ENCODE measurements at places on chromosomes 6 and 20.

GRCh38 chr6:52505726-52506409, 71.0 kb downstream of the TRAM2 start:
- DNase-seq = no peak

- DNase-seq = no peak
Observed at GRCh38 chr6:47250302-47250701, 59.4 kb downstream of the TNFRSF21 start.

- no peak for DNase-seq
Observed at GRCh38 chr6:131112249-131112648, 23.0 kb upstream of the AKAP7 start.

GRCh38 chr20:36116807-36117441, 37.6 kb upstream of the EPB41L1 start:
- no peak for DNase-seq

GRCh38 chr6:138692978-138693909, 80.3 kb upstream of the CCDC28A start:
- DNase-seq = peak; percentile 8

GRCh38 chr20:11895861-11896387, 21.8 kb upstream of the BTBD3 start:
- no peak for DNase-seq

DNA sequence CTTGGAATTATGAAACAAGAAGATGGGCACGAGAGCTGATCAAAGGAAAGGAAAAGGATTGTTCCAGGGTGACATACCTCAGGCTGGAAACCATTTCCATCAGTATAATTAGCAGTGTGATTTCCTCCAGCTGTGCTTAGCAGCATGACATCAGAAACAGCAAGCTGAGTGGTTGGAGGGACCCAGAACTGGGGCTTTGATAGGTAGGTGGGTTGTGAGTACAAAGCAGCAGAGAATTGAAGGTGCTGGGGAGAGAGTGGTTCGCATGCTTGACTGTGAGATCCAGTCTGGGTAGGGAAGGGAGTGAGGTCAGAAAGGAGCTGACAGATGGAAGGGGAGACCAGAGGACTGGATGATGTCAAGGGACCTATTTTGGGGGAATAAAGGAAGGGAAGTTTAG, 90.4 kb downstream of the CD164 start:
- DNase-seq = no peak

DNA sequence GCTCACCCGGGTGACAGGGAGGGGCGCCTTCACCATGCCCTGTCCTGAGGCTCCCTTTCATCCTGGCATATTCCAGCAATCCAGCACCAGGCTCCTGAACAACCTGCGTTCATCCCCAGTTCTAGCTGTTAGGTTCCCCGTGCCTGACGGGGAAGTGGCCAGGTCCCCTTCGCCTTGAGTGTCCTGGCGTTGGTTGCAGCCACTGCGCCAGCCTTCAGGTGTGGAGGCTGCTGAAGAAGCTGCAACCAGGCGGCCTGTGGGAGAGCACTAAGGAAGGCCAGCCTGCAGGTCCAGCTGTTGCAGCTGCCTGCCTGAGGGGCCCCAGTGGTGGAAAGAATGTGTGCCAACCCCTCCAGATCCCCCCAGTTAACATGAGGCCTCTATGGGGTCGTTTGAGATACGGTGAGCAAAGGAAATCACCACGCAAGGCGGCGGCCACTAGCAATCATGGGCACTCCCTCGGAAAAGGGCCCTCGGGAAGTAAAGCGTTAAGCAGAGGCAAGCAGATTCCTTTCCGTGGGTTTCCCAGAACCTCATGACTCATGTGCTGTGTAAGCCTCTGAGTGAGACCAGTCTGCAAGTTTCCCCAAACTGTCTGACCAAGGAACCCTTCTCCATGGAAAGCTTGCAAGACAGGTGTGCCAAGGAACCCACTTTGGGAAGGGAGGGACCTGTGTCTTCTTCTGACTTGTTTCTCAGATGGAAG, 320.8 kb downstream of the TAF4 start:
- no peak for DNase-seq

- no peak for DNase-seq
Observed at GRCh38 chr6:2396846-2397630, 151.6 kb upstream of the GMDS start.

DNA sequence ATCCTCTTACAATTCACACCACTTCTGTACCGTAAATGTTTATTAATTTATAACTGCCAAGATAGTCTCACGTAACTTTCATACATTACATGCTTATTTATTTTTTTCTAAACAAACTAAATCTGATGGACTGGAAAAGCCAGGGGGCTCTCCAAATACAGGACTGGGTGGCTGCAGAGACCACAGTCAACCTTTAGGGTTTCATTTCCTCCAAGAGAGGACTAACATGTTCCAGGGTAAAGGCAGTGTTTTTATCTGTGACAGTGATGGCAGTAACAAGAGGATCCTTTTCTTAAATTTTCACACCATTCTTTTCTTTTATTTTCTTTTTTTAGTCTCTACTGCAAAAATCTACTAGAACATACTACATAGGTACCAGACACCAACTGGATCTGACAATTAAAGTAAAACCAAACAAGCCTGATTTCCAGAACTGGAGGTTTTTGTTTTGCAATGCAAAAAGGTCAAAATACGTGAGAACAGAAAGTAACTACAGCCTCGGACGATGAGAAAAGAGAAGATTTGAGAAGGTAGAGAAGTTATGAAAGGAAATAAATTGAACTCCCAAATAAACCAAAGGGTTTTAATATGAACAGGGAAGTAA, 1.2 kb downstream of the LMBRD1 start:
- DNase-seq = no peak

DNA sequence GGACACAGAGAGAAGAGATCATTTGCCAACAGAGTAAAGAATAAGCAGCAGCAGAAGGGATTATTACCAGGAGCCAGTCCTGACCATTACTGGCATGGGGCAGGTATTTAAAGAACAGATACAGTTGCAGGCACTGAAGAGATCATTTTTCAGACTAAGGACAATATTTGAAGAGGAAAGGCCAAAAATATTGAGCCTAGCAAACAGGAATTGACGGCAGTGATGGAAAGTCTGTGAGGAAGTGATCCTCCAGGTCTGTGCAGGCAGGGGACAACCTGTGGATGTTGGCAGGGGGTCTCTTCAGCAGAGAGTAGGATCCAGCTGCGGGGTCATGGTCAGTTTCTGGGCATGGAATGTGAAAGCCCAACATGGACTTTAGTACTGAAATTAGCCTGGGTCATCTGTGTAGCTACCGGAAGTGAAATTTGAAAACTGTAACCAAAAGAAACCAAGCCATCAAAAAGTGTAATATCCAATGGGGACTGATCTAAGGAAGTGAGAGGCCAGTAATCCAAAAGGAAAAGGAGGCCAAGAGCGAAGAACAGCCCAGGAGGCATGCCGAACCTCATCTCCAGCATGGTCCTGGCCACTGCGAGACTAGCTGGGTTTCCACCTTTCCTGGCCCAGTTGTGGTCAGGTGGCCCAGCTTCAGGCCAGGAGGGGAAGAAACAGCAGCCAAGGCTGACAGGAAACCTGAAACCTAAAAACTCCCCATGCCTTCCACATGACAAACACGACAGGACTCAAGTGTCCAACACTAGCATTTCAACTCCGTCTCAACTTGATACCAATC, 115.1 kb upstream of the TNFAIP3 start:
- DNase-seq = no peak

- no peak for DNase-seq
Observed at GRCh38 chr20:34010405-34010931, 16.8 kb downstream of the RALY start.

DNA sequence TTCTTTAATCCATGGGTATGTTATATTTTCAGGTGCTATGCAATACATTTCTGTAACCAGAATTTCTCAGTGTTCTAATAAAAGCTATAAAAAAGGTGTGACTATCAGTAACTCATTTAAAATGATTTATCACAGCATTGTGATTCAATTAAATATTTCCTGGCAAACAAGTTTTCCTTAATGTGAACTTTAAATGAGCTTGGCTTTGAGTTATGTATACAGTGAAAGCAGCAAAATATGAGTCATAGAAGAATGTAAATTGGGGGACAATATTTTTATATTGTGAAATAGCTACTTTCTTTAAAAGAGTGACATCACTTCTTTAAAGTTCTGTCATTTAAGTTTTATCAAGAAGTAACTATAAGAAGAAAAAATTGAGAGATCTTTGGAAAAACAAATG, 484.9 kb upstream of the MAN1A1 start:
- no peak for DNase-seq

GRCh38 chr20:5528719-5529256, 212.0 kb upstream of the PROKR2 start:
- peak; percentile 38 for DNase-seq

DNA sequence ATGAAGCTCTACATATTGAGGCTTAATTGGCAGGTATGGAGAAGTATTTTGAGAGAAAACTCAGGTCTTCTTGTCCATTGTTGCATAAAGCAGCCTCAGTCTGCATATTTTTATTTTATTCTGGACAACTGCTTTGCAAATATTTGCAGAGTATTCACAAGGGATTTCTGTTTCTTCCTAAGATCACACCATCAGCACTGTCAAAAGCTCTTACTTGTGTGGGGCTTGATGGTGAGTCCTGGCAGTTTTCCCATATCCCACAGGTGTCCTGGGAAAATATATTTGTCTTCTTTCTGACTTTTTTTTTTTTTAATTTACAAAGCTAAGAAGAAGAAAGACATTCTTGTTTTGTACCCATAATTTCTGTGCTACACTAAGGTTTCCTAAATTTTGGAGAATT, 16.9 kb upstream of the MLIP start:
- no peak for DNase-seq

DNA sequence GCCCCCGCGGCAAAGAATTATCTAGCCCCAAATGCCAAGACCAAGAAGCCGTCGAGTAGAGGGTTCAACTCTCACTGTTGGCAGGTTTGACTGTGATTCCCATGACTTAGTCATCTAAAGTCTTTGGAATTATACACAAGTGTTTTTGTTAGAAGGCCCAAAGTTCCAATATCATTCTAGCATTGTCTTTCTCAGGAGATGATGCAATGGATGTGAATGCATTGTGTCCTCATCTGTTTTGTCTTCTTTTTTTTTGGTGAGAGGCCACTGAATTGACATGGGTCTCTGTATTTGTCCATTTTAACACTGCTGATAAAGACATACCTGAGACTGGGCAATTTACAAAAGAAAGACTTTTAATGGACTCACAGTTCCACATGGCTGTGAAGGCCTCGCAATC, 290.5 kb upstream of the ZFP64 start:
- DNase-seq = no peak

DNA sequence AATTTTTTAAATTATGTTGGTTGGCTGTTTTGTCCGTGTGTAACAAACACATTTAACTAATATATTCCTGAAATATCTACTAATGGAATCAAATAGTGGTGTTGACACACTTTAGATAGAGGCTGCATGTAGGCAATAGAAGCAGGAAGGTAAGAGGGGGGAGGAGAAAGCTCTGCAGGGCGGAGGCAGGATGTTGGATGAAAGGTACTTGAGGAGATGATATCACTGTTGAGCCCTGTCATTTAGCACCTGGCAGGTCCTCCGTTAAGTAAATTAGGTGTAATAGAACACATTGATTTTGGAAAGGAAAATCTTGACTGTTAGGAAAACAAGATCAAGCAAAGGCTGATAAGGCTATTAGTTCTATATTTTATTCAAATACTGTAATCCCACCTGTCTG, 618.7 kb downstream of the PKHD1 start:
- no peak for DNase-seq

DNA sequence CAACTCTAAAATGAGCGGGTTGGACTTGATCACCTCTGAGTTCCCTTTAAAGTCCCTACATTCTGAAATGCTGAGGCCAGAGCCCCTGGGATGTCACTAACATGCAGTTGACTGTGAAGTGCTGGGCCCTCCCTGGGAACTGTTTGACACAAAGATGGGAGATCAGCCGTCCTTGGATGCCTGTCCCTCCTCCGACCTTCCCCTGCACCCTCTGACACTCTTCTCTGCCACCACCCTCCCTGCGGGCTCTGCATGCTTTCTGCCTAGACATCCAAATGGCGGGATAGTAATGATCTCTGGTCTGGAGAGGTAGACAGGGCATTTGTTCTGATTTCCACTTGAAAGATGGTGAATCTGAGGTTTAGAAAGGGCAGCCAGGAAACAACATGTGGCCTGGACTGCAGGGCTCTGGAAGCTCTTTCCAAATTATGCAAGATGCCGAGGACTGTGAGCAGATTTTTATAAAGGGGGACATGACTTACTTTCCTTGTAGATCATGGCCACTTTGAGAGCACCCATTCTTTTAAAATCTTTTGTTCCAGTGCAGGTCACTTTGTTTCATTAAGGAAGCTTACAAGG, 113.2 kb downstream of the ZDHHC14 start:
- DNase-seq = no peak

GRCh38 chr6:162605881-162606280, 121.7 kb downstream of the PRKN start:
- no peak for DNase-seq

- DNase-seq = no peak
Observed at GRCh38 chr20:58546416-58546711, 31.2 kb upstream of the APCDD1L start.

GRCh38 chr6:124676033-124676432, 286.2 kb upstream of the RNF217 start:
- no peak for DNase-seq

DNA sequence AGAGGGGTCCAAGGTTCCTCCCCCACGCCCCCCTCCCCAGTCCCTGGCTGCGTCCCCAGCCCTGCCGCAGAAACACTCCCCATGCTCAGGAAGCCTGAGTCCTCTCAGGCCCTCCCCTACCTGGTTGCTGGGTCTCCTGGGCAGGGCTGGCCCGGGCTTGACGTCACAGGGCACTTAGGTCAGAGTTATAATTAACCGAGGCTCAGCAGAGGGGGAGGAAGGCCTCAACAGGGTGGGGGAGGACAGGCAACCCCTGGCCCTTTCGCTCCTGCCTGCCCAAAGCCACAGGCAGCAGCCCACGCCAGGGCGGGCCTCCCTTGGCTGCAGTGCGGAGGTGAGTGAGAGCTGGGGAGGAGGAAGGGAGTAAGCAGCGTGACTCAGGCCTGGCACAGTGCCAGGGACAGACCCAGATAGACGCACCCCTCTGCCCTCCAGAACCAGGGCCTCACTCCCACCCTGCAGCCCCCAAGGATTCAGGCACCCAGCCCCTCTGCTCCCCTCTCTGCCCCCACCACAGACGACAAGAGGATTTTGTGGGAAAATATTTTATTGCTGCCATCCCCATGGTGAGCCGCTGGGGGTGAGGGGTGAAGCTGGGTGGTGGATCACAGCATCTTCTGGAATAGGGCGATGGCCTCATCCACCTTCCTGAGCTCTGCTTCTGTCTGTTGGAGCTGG, at the start of gene VWA7:
Gene VWA7 (minus strand): TSS at position 340 of the 678 bp plus-strand sequence. CDS start 549 bp downstream, outside the sequence.
- DNase-seq = peak; percentile 74

- DNase-seq = no peak
Observed at GRCh38 chr6:53313784-53314400, 34.9 kb downstream of the ELOVL5 start.

DNA sequence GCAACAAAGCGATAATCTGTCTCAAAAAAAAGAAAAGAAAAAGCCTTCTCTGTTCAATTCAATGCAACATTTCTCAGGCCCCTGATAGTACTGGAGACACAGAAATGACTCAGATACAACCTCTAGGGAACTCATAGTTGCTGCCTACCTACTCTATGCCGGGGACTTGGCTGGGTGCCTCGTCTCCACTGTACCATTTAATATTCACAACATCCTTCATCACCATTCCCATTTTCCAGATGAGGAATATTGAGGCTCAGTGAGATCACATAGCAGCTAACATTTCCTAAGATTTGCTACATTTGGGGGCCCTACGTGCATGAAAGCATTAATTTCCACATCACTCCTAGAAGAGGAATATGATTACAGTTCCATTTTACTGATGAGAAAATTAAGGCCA, 7.5 kb downstream of the NOL4L start:
- no peak for DNase-seq

- no peak for DNase-seq
Observed at GRCh38 chr20:6837730-6838129, 70.2 kb downstream of the BMP2 start.
